ENCODE measurements at places on chromosomes 5 and 9. TPM values are rescaled to one million over a fixed set of nuclear protein-coding genes. Genes with fewer than 3 reads are reported as not detected.

DNA sequence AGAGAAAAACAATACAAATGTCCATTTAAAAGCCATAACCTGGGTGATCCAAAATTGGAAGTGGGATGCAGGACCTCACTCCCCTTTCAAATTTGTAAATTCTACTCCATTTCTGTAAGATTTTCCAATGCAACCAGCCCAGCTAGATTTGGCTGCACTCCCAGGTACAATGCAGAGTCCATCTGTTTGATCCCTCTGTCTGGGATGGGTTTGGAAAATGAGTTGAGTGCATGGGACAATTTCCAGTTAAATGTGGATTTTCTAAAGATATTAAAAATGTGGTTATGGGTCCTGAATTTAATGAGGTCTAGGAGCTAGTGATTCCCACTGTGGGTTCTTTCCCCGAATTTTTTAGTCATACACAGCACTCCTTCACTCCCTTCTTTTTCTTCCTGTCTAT, 104.0 kb upstream of the ATP10B start:
- H3K27me3 ChIP-seq: no peaks in the 10 kb centered on the region
- H3K4me3 ChIP-seq: no peak overlapping the region
- no peak overlapping the region for H3K27ac ChIP-seq
- no peak for DNase-seq

- H3K4me3 ChIP-seq: no peak overlapping the region
- no peak for DNase-seq
- H3K36me3 ChIP-seq: no peaks in the 10 kb centered on the region
- peaks cover 26% of the 10 kb centered on the region for H3K4me1 ChIP-seq
- H3K27me3 ChIP-seq: no peaks in the 10 kb centered on the region
These were observed 2.6 kb downstream of the CTNNAL1 start for GRCh38 chr9:109010746-109011145.

GRCh38 chr5:94027145-94027544, 285.7 kb upstream of the POU5F2 start:
- H3K36me3 ChIP-seq: no peaks in the 10 kb centered on the region
- no peak for DNase-seq
- no peak overlapping the region for H3K27ac ChIP-seq
- H3K27me3 ChIP-seq: no peaks in the 10 kb centered on the region
- no peaks in the 10 kb centered on the region for H3K4me1 ChIP-seq
- H3K4me3 ChIP-seq: no peak overlapping the region

- H3K4me1 ChIP-seq: peaks cover 14% of the 10 kb centered on the region
- no peak overlapping the region for H3K27ac ChIP-seq
- no peak for DNase-seq
These were observed 569.7 kb downstream of the ZNF608 start for GRCh38 chr5:124176692-124177091.

The CACNA1B gene
- total RNA-seq: 0.74 TPM

All from vagina (tissue), 2 donors.